ENCODE measurements at places on chromosomes 11 and 22.

DNA sequence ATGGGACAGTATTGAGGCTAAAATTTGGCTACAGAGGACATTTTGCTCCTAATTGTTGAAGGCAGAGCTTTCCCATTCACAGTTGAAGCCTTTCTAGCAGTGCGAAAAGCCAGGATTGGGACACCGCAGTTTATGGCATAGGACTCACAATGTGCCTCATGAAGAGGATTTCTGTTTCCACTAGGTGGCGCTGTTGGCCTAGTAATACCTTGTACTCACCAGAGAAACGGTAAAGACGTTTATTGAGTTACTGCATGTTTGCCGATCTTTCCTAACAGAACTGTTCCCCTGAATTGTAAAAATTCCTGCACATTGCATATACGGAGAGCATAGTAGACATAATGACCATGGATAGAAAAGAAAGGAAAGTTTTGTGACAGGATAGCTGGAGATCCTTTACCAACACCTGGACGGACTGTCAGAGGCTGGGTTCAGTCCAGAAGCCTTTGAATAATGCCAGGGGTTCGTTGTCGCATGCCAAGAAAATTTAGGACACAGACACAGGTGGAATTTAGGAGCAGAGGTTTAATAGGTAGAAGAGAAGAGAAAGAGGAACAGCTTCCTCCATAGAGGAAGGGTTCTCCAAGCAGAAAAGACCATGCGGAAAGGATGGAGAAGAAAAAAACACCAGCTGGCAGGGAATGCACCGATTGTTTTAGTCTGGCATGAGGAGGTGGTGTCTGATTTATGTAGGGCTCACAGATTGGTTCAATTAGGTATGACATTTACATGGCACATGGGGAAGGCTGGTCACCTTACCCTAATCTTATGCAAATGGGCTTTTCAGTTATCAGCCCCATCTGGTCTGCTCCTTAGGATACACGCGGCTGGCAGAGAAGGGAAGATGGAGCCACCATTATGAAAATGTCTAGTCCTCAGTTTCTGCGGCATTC, 10.8 kb upstream of the OR51D1 start:
- DNase-seq: peak; percentile 70

DNA sequence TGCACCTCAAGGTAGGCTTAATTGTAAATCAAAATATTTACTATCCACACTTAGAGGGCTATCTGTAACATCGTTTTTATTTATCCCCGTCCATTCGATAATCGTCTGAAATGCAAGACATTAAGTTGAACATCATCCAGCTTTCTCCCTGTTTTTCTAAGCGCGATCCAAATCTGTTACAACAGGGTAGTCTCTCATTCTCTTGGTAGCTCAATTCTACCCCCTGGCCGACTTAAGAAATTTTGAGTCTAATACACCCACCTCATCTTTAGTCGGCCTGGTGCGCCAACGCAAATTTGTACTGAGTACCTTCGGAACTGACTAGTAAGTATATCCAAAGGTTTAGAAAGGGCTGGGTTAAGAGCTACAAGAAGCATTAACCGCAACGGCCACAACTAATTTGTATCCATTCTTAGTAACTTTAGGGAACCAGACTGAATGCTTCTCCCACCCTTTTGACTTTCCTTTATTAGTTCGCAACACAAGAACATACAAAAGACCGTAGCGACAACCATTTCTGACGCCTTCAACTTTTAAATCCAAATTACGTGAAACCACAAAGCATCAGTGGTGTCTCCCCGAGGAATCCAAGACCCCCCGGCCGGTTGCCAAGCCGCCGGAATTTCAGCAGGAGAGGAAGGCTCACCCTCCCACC, 1.0 kb upstream of the ZNF143 start:
- DNase-seq: peak; percentile 53

DNA sequence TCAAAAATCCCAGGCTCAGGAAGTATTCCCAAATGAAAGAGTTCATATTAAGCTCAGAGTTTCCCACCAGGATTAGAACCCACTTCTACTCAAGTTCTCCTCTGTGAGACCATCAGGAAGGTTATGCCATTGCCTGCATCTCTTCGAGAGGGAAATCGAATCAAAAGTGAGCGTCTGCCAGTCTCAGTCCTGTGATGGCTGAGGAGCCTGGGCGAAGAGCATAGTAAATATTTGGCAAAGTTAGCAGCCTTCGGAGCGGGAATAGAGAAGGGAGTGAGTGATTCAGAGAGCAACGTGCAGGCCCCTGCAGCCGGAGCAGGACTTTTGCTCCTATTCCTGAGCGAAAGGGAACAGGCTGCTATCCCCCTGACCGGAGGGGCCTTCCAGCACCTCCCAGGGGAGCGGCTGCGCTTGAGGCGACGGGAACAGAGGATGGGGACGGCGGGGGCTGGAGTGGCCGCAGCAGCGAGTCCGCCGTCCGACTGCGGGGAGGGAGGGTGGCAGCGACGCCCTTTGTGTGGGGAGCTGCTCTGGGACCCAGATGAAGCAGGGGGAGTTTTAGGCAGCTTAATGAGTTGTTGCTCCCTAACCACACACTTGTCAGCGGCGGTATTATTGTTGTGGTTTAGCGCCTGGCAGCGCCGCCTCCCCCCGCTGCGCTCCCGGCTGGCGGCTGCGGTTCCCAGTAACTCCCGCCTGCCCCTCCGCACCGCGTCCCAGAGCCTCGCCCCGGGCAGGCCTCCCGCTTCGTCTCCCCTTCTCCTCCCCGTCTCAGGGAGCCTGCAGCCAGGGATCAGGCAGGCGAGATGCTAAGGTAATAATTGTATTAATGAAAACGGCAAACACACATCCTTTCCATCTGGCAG, 21.7 kb upstream of the NRGN start:
- peak; percentile 39 for DNase-seq

DNA sequence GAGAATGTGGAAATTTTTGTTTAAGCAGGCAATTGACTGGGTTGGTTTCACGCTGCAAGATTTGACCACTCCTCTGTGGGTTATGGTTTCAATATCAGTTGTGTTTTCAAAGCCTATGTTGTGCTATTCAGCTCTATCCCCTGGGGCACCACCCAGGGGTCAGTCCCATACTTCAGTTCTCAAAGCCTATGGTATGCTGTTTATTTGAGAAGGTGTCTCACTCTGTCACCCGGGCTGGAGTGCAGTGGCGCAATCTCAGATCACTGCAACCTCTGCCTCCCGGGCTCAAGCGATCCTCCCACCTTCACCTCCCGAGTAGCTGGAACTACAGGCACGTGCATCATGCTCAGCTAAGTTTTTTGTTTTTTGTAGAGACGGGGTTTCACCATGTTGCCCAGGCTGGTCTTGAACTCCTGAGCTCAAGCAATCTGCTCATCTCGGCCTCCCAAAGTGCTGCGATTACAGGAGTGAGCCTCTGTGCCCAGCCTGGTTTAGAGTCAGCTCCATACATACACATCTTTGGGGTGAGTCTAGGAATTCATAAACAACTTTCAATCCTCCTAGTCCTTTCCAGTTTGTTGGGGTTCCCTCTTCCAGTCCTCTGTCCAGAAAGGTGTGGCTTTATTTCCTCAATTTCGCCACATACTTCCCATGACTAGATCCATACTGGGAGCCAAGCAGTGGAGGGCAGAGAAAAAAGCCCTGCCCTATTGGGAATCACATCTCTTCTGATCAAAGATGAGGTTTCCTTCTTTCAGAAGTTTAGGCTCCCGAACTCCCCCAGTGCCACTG, 35.0 kb upstream of the MAPK1 start:
- DNase-seq: no peak

- DNase-seq: peak; percentile 43
Observed at GRCh38 chr11:83035070-83035854, 36.4 kb downstream of the RAB30 start.

- no peak for DNase-seq
Observed at GRCh38 chr22:31449506-31449905, 40.1 kb downstream of the EIF4ENIF1 start.

- DNase-seq: no peak
Observed at GRCh38 chr11:86524620-86525352, 147.6 kb downstream of the ME3 start.

DNA sequence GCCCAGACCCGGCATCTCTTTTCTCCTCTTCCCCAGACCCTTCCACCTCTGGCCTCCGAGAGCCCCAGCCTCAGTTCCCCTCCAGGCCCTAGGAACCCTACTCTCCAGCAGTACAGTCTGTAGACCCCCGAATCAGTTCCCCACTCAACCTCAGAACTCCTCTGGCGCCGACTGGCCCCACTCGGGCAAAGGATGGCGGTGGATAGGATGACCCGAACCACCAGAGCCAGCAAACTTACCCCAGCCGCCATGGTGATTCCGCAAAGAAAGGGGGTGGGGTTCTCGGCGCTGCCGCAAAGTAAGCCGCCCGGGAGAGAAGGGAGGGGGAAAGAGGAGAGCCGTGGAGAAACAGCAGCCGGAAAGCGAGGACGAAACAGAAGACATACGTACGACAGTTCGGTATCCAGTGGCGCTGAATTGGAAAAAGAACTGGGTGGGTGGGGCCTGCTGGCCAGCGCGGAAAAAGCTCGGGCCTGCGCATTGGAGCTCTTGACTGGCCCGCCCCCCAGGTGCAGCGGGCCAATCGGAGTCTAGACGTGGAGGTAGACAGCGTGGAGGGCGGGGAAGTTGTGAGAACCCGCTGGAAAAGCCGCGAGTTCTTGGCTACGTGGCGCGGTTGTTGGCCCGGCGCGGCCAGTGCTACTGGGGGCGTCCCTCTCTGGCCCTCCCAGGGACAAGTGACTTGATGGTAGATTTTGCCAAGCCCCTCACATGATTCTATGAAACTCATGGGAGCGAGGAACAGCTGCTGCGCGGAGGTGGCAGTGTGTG, at the start of gene EEF1G:
Gene EEF1G (minus strand): TSS at position 300 of the 771 bp plus-strand sequence. CDS start 49 bp downstream, at position 251.
- peak; percentile 100 for DNase-seq

- DNase-seq: peak; percentile 50
Observed at GRCh38 chr11:69013009-69013951, at the start of gene MRGPRF. Gene MRGPRF (minus strand): TSS chr11:69013246. CDS start chr11:69009901, 3,345 bp downstream.

GRCh38 chr11:124329787-124330478, 9.9 kb upstream of the OR8D2 start:
- no peak for DNase-seq

GRCh38 chr11:117668321-117668751, 128.7 kb downstream of the DSCAML1 start:
- DNase-seq: peak; percentile 83

- DNase-seq: peak; percentile 50
Observed at GRCh38 chr22:26648528-26649388, 8.6 kb upstream of the MIAT start.

DNA sequence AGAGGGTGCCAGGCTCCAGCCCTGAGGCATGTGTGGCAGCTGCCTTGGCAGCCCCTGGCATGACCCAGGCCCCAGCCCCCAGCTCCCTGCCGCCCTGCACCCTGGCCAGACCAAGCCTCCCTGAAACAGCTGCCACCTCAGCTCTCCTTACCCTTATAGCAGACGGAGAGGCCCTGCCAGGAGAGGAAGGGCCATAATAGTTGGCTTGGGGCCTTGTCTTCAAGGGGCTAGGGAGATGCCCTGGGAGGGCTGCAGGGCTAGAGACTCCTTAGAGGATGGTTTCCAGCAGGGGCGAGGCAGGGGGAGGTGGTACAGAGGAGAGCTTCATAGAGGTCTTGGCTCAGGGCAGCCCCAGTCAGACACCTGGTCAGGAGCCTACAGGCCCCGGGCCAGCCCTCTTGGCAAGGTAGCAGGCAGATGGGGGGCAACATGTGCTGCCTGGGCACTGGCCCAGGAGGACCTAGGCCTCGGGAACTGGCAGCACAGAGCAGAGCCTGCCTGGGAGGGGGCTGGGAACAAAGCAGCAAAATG, 13.0 kb downstream of the SMTN start:
- DNase-seq: peak; percentile 12

GRCh38 chr22:17588606-17589005, 25.3 kb downstream of the SLC25A18 start:
- DNase-seq: no peak

DNA sequence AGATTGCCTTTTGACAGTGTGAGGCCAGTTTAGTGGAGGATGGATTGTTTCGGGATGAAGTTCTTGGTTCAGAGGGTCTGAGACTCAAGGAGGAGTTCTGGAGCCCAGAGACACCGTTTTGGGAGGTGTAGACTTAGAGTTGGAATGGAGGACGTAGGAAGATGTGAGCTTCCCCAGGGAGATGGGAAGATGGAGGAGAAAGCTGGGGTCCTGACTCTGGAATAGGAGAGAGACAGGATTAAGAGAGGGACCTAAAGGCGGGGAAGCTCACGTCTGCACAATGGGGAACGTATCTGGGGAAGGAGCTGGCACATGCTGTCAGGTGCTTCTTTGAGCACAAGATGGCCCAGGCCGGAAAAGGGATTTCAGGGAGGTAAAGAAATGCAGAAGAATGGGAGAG, 71.3 kb upstream of the CLDN5 start:
- DNase-seq: no peak

DNA sequence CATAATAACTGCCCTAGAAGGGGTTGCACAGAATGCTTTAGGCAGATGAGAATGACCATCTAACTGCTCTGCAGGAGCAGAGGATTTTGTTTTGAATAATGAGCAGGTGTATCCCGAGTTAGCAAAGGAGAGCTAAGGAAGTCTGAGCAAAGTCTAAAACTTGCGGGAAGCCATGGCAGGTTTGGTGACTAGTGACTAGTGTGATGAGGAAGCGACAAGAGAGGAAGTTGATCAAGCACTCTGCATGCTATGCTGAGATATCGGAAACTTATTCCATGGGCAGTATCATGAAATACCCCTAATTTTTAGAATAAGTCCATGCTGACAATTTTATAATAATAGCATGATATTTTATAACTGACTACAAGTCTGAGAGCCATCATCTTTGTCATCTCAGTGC, 12.9 kb downstream of the OLFML1 start:
- DNase-seq: no peak

DNA sequence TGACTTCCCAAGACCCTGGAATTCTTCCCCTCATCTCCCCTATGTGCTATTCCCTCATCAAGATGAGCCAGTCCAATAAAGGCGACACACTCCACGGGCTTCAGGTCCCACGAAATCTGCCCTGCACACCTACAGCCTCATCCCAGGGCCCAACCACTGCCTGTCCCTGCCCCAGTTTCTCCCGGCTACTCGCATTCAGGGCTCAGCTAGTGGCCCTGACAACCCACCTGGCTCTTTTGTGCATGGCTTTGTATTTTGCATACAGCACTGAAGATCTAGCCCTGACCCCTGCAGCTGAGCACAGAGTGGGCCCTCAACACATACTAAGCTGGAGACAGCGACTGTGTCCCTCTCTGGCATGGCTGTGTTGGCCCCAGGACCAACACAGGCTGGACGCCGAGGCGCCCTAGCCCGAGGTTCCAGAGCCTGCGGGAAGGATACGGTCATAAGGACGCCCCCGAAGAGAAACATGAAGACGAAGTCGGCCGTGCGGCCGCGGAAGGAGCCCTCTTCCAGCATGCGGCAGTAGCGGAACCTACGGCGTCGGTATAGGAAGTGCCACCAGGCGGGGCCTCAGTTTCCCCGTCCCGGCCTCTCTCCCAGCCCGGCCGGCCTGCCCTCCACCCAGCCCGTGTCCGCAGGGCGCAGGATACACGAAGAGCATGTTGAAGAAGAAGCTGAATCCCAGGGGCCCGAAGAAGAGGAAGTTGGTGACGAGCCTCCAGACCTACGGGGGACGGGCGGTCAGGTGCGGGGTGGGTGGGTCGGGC, 710 bp downstream of the DERL3 start:
- no peak for DNase-seq

DNA sequence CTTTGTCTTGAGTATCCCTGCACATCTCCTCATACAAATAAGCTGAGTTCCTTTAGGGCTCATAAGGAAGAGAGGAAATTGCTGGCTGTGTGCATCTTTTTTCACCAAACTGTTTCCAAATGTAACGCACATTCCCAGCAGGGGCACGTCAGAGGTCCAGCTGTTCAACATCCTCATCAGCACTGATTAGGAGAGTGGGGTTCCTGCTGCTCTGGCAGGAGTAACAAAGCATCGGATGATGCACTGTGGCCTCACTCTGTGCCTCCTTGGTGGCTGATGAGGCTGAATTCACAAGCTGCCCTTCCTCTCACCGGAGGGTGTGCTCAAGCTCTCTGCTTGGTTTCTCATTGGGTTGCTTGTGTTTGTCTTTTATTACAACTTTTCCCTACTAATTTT, 35.5 kb upstream of the SLC25A1 start:
- DNase-seq: peak; percentile 5

Measured in NCI-H2171 treated with DMSO at 0.1 percent for 48 hours (cell line).